Aortic smooth muscle cell (primary cell): ENCODE measurements at places on chromosomes 6 and 20. TPM values are rescaled to one million over a fixed set of nuclear protein-coding genes. Genes with fewer than 3 reads are reported as not detected.

The COQ3 gene
- total RNA-seq, result 4.9 and 5.2 TPM in 2 replicates

The F13A1 gene
- not detected in 2 replicates for total RNA-seq

The COL11A2 gene
- total RNA-seq, result 0.12 and 0.13 TPM in 2 replicates

The DDO gene
- total RNA-seq, result 5.5 and 6.0 TPM in 2 replicates

The NHLRC1 gene
- total RNA-seq, result 3.0 and 3.8 TPM in 2 replicates

The ECT2L gene
- total RNA-seq, result under 0.01 TPM in 1 of 2 replicates, not detected in the other

The TPX2 gene
- 37.1 and 41.0 TPM in 2 replicates for total RNA-seq

The OPN5 gene
- total RNA-seq, result 0.19 and 1.1 TPM in 2 replicates
